HL-60 (cell line): ENCODE measurements at places on chromosomes 11 and 22.

- DNase-seq = no peak
Observed at GRCh38 chr11:98772893-98773292, 247.9 kb upstream of the CNTN5 start.

DNA sequence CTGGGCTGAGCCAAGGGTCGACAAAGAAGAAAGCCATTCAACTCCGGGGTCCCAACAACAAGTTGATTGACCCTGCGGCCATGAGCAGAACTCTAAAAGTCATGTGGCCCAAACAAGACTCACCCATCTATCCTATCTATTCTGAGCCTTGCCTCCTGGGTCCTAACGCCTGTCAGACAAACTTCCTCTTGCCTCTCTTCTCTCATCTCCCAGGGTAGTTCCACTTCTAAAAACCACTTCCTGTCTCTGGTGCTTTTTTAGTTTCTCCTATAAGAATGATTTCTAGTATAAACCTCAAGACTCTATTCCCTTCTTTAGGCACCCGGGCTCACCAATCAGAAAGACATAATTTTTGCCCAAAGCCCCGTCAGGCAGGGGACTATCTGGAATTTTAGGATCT lies 530.2 kb downstream of the DLG2 start:
- peak; percentile 51 for DNase-seq

GRCh38 chr11:120786206-120786735 lies 237.6 kb upstream of the TBCEL start:
- DNase-seq = no peak

GRCh38 chr11:29190313-29190712 lies 826.5 kb downstream of the KCNA4 start:
- DNase-seq = no peak

DNA sequence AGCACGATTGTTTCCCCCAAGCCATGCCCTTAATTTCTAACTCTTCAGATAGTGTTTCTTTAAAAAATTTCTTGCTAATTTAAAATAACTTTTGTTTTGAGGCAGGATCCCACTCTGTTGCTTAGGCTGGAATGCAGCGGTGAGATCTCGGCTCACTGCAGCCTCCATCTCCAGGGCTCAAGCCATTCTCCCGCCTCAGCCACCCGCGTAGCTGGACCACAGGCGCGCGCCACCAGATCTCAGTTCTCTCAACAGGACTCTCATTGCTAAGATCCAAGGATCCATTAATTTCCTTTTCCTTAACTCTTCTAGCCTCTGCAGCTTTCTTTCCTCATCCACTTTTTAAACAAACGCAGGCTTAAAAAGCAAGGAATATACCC lies 327 bp upstream of the MED17 start:
- DNase-seq = no peak

DNA sequence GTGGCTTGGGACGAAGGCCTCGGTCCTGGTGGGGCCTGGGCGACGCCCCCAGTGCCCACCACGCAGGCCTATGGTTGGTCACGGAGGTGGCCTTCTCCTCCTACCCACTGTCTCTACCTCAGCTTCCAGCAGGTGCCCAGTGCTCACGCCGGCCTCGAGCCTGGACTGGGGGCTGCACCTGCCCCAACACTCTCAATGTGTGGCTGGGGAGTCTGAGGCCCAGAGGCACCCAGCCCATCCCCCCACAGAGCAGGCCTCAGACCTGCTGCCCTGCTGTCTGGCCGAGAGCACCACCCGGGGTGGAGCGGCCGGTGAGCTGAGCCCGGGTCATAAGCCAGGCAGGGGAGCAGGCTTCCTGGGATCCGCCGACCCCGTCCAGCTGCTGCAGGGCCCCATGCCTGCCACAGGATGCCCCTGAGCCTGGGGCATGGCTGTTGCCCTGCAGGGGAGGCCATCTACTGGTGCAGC lies 28.6 kb upstream of the MUC5AC start:
- DNase-seq = no peak
